ENCODE measurements at places on chromosomes 5 and 9.

GRCh38 chr9:129094387-129095169 lies 13.7 kb downstream of the DOLPP1 start:
- no peak for DNase-seq

DNA sequence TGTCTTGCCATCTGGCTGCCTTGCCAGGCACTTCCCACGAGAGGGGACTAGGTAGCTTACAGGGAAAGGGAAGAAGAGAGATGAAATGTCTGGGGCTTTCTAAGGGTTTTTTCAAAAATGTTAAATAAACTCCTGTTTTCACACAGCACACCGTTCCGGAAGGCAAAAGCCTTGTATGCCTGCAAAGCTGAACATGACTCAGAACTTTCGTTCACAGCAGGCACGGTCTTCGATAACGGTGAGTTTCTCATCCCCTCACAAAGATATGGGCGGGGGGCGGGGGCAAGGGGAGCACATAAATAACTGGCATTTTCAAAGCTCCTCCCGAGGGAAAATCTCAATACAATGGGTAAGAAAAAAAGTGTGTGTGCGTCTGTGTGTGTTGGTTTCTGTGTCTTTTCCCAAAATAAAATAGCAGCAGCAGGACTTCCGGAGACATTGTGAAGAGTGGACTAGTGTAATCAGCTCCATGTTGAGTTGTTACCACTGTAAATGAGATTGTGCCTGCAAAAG lies 189.6 kb downstream of the NR3C1 start:
- no peak for DNase-seq

DNA sequence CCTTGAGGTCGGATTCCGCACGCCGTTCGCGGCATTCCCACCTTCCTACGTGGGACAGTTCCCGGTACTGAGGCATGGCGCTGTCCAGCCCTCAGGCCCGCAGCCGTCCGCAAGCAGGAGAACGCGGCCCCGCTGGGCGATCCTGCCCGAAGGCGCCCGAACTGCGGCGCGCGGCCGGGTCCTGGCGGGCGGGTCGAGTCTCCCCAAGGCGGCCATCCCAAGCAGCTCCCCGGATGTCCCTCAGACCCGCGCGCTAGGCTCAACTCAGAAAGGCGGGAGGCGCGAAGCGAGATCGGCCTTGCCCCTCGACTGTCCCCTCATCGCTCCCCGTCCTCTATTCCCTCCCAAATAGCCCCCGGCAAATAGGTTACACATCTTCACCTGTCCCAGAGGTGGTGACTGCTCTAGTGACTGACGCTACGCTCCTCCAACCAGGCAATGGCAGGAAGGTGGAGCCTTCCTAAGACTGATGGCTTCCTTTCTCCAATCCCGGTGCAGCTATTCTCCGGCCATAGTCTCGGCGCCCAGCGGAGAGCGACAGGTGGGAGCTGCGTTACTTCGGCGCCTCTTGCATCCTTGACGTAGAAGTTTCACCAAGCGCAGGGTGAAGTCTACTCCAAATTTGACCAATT lies 787 bp upstream of the ANKHD1 start:
- peak; percentile 63 for DNase-seq

DNA sequence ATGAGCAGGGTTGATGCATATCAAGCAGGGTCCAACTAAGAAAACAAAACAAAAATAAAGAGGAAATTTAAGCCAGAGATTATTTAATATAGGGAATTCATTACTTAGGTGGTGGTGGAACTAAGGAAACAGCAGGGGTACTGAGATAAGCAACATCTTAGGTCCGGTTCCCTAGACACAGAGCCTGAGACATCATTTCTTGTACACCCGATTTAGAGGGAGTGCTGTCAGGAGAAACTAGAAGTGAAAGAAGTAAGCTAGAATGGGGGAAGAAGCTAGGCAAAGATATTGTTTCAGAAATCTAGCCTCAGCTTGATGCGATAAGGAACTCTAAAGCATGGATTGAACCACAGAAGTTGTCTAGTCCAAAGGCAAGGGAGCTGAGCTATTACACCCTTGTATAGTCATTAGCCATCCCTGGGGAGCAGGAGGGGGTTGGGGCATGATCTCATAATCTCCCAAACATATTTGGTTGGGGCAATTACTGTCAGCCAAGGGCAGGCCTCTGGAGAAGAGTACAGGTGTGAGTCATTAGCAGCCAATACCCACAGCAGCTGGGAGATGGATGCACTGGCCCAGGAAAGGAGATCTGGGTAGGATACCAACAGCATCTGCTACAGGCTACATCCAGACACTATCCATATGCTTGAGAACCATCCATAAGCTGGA lies 194.5 kb downstream of the ARL15 start:
- DNase-seq = no peak

- no peak for DNase-seq
Measured at GRCh38 chr5:11483630-11484029, 420.6 kb downstream of the CTNND2 start.

DNA sequence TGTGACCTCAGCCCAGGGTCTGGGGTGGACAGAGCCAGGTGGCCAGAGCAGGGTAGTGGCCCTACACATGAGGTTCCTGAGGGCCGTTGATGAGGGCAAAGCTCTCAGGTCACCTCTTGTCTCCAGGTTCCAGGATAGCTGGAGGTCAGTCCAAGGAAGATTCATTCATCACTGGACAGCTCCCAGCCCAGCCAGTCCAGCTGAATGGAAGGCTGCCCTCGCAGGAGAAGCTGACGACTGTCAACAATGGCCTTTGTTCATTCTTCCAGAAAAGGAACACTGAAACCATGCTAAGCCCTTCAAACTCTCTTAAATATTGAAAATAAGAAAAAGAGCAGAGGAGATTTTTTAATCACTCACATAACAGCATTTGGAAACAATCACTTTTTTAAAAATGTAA lies 169.7 kb upstream of the TBCA start:
- DNase-seq = no peak

- DNase-seq = peak; percentile 16
Measured at GRCh38 chr5:142426129-142427014, 101.6 kb upstream of the SPRY4 start.

- no peak for DNase-seq
Measured at GRCh38 chr9:26684029-26684428, 208.6 kb downstream of the CAAP1 start.

GRCh38 chr9:86690034-86690433 lies 257.3 kb downstream of the GAS1 start:
- DNase-seq = no peak

DNA sequence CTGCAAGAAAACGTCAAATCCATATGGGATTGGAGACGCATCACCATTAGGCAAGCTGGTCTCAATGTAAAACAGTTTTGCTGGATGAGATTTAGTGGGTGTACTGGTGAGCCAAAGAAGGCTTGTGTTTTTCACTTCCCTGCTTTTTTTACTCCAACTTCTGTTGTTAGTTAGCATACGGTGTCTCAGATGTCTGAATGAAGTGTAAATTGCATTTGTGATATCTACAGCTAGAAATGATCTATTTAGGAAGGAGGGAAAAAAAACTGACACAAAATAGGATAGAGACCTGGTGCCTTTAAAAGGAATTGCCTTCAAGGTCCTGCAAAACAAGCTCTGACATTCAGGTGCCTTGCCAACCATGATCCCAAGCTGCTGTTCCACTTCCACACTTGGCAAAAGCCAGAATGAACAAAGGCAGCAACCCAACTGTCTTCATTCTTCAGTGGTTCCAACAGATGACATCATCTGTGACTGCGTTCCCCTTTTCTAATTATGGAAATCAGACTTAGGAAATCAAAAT lies 104.2 kb upstream of the RAI14 start:
- no peak for DNase-seq

GRCh38 chr9:131530546-131530919 lies 530 bp downstream of the UCK1 start:
- DNase-seq = no peak

DNA sequence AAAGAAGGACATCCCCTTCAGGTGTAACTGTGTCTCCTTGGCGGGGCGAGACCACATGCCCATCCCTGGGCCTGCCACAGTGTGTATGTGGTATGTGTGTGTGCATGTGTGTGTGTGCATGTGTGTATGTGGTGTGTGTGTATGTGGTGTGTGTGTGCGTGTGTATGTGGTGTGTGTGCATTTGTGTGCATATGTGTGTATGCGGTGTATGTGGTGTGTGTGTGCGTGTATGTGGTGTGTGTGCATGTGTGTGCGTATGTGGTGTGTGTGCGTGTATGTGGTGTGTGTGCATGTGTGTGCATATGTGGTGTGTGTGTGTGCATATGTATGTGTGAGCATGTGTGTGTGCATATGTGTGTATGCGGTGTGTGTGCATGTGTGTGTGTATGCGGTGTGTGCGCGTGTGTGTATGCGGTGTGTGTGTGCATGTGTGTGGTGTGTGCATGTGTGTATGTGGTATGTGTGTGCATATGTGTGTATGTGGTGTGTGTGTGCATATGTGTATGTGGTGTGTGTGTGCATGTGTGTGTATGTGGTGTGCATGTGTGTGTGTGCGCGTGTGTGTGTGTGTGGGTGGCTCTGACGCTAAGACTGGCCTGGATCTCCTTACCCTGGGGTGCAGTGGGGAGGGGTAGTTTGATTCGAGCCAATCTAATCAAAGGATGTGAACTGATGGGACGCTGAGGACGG lies 107.9 kb upstream of the RAPGEF1 start:
- no peak for DNase-seq
